Activated CD4-positive, alpha-beta T cell treated with anti-CD3 and anti-CD28 coated beads, Interleukin-2, amount 50 U/mL, for 48 hours (primary cell): ENCODE measurements at places on chromosomes 5 and 9.
A peak's percentile ranks its signal among the peaks of the same experiment; 100 is the strongest.

DNA sequence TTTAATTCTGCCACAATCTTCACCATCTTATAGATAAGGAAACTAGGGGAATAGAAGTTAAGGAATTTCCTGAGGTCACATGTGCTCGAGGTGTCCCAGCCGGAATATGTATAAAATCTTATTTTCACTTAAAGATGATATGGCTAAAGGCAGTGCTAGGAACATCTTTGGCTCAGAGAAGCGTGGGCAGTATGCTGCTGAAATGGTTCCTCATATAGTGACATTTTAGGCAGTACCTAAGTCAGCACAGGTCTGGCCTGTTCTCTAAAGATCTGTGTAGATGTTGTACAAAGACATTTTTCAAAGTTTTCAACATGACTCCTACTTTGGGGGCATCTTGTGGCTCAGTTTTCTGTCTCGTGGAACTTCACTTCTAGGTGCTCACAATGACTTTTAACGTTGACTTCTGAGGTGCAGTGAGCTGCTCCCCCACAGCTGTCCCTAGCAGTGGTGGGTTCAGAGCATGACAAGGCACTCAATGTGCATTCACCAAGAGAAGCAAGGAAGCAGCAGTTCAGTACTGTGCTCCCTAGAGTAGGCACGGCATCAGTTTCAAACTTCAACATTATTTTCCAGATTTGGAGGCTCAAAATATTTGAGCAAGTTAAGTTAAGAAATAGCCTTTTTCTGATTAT, 40.3 kb downstream of the TNFAIP8 start:
- DNase-seq, result no peak

- DNase-seq, result no peak
Observed at GRCh38 chr9:124102363-124102762, 90.8 kb downstream of the LHX2 start.

GRCh38 chr5:43106290-43106638, 14.4 kb upstream of the ZNF131 start:
- no peak for DNase-seq

GRCh38 chr5:135221187-135221473, 177.9 kb downstream of the MACROH2A1 start:
- DNase-seq, result no peak

DNA sequence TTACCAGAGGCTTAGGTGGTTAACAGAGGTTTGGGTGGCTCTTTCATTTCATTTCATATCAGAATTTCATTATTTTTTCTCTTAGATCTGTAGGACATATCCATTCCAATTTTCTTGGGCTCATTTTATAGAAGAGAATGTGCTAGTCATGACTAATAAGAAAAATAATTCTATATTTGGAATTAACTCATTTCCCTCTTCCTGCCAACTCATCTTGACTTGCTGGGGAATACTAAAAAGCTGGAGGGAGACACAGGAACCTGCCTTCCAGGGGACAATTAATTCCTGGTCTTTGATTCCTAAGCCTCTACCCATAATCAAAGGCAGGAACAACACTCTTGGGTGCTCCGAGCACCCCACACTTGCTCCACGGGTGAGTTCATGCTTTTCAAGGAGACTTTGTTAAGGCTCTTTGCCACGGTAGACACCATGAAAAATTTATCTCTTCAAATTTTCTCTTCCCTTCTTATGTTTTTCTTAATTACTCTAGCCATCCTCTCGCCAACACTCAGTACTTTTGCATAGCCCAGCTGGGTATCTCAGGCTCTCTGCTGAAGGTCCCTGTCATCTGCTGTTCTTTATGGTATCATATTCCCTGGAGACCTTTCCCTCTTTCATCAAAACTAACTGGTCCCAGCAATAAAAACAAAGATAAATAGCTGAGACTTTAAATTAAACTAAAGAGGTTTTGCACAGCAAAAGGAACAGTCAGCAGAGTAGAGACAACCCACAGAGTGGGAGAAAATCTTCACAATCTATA, 273.9 kb downstream of the NPR3 start:
- no peak for DNase-seq

DNA sequence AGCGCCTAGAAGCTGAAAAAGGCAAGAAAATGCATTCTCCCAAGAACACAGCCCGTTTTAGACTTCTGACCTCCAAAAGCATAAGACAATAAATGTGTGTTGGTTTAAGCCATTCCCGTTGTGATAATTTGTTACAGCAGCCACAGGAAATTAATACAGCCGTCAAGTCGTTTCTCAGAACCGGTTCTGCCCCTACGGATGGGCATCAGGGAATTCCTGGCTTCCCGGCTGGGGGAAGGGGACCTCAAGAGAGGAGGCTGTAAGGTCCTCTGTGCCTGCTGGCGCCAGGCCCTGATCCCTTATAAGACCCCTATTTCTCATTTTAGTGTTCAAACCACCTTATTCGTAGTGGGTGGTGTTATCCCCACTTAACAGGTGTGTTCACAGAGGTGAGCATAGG, 50.6 kb upstream of the RPL26L1 start:
- DNase-seq, result no peak

DNA sequence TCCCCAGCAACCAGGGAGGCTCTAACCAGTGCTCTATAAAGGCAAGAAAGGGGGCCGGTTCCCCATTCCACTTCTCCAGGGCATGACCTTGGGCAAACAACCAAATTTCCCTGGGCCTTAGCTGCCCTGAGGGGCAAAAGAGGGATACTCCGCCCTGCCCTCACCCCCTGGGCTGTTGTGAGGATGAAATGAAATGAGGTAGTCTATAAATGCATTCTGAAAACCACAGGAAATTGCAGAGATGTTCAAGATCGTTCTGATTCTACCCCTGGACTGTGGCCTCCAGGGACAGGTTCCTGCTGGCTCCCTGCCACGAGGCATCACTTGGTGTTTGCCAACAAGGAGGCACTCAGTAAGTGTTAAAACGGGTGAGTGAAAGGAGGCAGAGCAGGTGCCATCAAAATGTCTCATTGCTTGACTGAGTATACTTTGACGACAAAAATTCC, 5.7 kb downstream of the RAPGEF1 start:
- DNase-seq, result peak; percentile 58

DNA sequence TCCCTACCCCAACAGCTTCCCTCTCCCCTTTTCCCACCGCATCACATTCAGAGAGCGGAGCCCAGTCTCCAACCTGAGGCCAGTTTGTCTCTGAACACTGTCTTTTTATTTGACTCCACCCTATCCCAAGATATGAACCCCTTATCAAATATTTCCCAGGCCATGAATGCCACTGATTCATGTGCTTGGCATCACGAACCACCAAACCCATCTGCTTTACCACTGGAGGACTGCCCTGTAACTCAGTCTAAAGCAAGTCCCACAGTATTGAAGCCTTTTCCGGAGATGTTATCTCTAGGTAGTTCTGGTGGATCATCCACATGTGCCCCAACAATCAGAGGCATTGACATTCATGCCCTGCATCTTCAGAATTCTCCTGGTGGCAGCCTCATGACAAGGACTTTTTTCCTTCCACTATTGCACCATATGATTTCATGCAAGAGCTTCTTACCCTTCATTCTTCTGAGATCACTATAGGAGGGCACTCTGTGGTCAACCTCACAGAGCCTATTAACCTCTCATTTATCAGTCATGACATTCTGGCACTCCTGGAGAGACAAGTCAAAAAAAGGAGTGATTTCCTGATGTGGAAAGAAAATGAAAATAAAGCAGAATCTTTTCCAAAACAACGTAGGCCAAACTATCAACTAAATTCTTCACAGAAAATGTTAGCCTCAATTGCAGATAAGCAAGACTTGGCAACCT, 12.3 kb upstream of the SPATA31D4 start:
- no peak for DNase-seq

GRCh38 chr9:121201045-121201737, 478 bp downstream of the RAB14 start:
- DNase-seq, result peak; percentile 51

DNA sequence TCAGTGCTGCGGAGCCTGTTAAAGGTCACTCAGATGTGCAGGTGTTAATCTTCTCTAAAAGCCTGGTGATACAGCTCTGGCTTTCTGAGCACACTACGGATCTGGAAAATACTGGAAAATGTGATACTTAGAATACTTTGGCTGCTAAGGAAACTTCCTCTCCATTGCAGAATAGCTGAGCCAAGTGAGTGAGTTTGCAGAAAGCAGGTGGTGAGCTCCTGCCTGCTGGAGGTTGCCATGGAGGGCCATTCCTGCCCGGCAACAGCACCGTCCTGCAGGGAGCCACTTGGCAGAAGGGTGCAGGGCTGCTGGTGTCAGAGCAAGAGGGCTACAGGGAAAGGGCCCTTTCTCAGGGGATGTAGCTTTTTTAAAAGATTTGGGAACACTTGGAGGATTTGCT, 40.7 kb downstream of the SECISBP2 start:
- DNase-seq, result no peak

GRCh38 chr5:41918105-41918504, 7.0 kb upstream of the FBXO4 start:
- DNase-seq, result no peak

- DNase-seq, result peak; percentile 59
Observed at GRCh38 chr9:99807276-99807852, 14.3 kb upstream of the NR4A3 start.

GRCh38 chr5:55800924-55801323, 50.2 kb upstream of the IL31RA start:
- no peak for DNase-seq

DNA sequence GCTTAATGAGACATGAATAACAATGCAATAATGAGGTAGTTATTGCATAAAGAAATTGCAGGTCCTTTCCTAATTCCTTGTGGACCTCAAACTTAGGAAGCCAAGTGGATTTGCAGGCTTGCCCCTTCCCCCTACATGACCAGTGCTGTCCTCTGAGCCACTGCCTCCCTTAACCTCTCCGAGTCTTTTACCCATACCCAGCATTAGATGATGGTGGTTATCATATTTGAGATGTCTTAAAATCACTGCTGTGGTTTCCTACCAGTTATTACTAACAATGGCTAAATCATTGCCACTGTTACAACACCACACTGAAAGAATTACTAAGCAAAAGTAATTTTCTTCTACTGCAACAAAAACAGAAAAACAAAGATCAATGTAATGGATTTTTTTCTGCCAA, 170.8 kb downstream of the EDIL3 start:
- no peak for DNase-seq

GRCh38 chr9:91119142-91119541, 242.6 kb downstream of the AUH start:
- no peak for DNase-seq

DNA sequence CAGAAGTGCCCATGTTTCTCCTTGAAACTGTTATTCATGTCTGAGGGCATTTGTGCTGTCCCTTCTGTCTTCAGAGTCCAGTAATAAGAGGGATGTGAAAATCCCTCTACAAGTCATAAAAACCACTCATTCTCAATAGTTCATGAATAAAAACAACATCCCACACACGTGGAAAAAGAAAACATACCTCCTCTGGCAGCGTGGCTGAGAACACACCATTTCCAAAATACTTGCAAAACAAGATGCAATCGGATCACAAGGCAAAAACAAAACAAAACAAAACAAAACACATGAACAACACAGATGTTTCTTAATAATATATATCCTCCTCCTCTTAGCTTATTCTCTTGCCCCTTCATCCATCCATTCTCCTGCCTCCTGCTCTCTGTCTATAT, 71.0 kb upstream of the EQTN start:
- DNase-seq, result no peak

DNA sequence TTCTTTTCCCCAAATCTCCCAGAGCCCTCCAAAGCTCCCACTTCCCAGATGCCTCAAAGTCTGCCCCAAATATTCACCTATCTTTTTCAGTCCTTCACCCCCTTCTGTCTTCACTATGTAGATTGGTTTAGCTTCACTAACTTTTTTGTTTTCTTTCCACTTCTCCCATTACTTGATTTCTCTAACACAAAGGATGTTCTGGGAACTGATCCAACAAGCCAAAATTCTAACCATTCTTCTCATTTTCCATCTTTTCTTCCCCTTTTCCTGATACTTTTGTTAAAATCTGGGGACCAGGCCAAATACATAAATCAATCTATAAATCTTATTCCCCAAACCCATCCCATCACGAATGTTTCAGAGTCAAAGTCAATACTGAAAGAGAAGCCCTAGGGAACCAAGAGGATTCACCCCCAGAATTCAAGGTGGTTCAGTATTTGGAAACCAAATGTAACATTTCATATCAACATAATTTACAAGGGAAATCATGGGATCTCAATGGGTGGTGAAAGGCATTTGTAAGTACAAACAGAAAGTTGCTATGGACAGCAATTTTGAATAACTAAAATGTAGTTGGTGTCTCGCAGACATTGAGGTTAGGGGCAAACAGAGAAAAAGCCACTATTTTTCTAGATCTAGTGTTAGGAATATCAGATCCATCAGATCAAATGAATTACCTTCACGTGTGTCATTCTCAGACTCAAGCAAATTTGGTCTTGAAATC, 35.3 kb downstream of the APTX start:
- DNase-seq, result no peak

- no peak for DNase-seq
Observed at GRCh38 chr5:77305956-77306355, 95.5 kb downstream of the PDE8B start.

DNA sequence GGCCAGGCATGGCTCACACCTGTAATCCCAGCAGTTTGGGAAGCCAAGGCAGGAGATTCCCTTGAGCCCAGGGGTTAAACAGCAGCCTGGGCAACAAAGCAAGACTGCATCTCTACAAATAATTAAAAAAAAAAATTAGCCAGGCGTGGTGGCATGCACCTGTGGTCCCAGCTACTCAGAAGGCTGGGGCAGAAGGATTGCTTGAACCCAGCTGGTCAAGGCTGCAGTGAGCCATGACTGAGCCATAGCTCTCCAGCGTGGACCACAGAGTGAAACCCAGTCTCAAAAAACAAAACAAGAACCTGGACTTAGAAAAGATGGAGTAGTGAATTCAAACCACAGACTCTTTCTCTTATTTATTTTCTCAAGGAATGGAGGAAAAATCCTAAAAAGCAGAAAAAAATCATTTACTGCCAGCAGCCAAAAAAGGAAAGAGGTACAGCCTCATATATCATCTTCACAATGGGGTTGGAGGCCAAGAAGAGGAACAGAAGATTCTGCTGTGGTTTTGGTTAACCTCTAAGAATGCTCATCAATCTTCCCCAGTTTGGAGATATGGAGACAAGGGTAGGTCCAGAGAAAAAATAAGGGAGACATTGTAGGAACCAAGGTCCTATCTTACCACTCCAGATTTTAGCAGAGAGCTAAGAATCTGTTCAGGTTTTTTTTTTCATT, 40.0 kb upstream of the MYO10 start:
- no peak for DNase-seq

- DNase-seq, result no peak
Observed at GRCh38 chr5:180423598-180423997, 70.5 kb upstream of the GFPT2 start.
